NCI-H524 (cell line): ENCODE measurements at places on chromosomes 13 and 19.
A peak's percentile ranks its signal among the peaks of the same experiment; 100 is the strongest.

DNA sequence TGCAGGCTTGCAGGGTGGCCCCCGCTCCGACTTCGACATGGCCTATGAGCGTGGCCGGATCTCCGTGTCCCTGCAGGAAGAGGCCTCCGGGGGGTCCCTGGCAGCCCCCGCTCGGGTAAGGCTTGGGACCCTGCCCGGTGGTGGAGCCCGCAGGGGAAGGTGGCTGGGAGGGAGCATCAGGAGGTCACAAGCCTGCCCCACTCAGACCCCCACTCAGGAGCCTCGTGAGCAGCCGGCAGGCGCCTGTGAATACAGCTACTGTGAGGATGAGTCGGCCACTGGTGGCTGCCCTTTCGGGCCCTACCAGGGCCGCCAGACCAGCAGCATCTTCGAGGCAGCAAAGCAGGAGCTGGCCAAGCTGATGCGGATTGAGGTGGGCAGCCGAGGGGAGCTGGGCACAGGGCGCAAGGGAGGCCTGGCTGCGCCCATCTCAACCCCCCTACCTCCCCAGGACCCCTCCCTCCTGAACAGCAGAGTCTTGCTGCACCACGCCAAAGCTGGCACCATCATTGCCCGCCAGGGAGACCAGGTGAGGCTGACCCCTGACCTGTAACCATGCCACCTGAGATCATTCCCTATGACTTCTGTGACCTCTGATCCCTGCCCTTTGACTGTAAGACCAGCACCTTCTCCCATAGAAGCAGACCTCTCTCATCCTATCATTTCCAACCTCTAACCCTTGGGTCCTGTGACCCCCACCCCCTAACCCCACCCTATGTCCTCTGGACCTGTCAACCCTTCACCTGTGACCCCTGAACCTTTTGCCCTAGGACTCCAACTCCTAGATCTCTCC lies 7.2 kb downstream of the PNPLA6 start:
- DNase-seq, result no peak

GRCh38 chr13:44792096-44792495 lies 197.2 kb downstream of the NUFIP1 start:
- DNase-seq, result no peak

DNA sequence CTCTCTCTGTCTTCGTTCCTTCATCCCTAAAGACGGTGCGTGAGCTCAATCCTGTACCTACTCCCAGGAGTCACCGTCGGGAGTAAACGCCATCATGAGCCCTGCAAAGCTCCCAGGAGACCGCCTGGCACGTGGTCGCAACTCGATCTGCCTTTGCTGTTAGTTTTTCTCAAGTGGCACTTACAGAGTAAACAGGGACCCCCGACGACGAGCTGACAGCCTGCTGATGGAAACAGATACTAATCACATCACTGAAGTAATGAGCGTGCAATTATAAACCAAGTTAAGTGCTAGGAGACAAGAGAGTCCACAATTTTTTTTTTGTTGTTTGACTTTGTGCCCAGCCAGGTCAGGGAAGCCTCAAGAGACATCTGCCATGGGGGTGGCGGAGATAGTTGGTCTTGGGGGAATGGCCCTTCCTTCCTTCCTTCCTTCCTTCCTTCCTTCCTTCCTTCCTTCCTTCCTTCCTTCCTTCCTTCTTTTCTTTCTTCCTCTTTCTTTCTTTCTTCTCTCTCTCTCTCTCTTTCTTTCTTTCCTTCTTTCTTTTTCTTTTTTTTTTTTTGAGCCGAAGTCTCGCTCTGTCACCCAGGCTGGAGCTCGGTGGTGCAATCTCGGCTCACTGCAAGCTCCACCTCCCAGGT lies 23.6 kb downstream of the CACNG6 start:
- no peak for DNase-seq

DNA sequence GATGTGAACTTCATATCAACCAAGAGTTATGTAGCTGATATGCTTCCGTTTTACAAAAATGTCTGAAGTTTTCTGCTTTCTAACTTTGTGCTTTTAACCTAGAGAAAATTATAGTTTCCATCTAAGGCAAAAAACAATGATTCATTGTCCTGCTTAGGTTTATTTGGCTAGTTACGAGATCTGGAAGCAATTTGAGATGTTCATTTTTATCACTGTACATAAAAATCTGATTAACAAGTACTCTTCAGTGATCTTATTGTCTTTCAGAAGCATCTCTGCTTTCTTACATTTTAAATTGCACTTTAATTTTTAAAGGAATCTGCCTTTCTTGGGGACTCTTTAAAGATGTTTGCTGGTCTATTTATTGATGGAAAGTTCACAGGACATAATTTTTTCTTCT lies 188.1 kb downstream of the RFC3 start:
- DNase-seq, result no peak

- DNase-seq, result no peak
These were observed 68.4 kb upstream of the C13orf46 start for GRCh38 chr13:114042066-114042815.

DNA sequence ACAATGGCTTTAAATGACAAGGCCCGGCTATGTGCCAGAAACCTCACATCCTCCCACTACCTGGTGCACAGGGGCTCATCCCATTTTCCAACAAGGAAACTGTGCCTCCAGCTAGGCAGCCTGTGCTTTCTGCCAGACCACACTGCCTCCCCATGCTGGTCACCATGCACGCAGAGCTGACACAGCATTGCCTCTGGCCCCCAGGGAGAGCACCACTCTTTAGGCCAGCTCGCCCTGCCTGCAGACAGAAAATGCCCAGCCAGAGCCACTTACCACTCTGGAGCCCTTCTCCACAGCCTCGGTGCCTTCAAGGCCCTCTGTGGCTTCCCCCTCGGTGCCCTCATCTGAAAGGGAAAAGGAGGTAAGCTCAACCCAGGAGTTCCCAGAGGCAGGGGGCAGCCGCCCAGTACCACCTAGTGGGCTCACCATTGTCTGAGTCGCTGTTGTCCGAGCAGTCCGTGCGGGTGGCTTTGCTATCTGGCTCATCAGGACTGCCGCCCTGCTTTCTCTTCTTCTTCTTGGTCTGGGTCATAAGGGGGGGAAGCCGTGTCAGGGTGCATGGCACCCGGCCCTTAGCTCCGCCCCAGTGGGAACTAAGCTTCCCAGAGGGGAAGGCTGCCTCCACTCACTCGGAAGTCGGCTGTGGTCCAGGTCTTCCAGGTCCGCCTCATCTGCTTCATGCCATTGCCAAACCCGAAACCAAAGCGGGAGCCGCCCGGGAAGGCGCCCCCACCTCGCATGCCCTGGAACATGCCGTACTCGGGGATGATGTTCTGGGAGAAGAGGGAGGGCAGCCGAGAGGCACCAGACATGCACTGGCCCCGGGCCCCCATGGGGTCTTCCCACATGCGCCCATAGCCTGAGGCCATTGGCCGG lies 18.0 kb downstream of the AKAP8L start:
- no peak for DNase-seq

DNA sequence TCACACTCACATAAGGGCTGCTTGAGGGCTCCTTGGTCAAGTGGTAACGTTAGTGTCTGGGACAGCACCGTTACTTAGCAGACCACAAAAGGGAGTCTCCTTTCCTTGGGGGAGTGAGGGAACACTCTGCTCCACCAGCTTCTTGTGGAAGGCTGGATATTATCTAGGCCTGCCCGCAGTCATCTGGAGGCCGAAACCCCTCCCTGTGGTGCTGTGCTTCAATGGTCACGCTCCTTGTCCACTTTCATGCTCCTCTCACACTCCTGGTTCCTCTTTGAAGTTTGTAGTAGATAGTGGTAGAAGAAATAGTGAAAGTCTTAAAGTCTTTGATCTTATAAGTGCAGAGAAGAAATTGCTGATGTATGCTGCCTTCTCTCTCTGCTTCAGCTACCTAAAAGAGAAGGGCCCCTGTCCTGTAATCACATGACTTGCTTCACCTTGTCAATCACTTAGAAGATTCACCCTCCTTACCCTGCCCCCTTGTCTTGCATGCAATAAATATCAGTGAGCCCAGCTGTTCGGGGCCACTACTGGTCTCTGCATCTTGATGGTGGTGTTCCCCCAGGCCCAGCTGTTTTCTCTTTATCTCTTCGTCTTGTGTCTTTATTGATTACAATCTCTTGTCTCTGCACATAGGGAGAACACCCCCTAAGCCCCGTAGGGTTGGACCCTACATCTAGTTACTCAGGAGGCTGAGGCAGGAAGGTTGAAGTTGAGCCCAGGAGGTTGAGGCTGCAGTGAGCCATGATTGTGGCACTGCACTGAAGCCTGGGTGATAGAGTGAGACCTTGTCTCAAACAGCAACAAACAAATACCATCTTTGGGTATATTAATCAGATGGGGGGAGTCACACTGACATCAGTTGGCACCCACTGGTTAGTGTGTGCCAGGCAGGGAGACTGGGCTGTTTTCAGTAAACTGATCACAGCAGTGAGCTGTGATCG lies 11.6 kb upstream of the MZF1 start:
- no peak for DNase-seq

- DNase-seq, result no peak
These were observed 11.1 kb downstream of the ZSCAN1 start for GRCh38 chr19:58044886-58045285.

- DNase-seq, result no peak
These were observed 21.2 kb downstream of the C2CD4C start for GRCh38 chr19:387777-388176.

DNA sequence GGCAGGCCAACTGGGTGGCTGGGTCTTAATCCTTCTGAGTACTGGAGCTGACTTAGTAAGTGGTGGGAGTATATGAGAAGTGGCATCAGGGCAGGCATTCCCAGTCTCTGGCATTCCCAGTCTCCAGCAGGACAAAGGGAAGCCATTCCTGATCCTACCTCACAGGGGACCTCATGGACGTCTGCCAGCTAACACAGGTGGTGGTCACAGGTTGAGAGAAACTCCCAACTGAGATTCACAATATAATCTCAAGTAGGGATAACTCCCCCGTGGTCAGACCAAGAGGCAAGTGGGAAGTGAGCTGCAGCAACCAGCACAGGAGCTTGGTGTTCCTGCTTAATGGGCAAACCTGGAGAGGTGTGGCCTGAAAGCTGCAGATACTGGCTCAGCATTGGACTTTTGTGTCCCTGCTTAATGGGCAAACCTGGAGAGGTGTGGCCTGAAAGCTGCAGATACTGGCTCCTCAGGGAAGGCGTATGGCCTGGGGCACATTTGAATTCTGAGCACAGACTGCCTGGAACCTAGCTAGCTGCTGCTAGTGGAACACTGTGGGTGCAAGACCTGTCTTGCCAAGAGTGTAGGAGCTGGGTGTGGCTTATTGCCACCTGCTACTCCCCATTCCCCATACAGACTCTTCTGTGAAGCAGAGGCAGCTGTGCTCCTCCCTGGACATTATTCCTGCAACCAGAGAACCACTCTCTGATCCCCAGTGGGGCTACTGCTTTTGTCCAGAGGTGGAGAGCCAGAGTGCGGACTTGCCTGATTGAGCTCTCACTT lies 25.9 kb upstream of the OR10H2 start:
- DNase-seq, result no peak

- DNase-seq, result no peak
These were observed 2532.9 kb downstream of the PCDH9 start for GRCh38 chr13:64697226-64697625.

GRCh38 chr19:41886761-41887710 lies 4.1 kb downstream of the ARHGEF1 start:
- no peak for DNase-seq

- no peak for DNase-seq
These were observed 13.7 kb downstream of the LGALS7 start for GRCh38 chr19:38759590-38760003.

DNA sequence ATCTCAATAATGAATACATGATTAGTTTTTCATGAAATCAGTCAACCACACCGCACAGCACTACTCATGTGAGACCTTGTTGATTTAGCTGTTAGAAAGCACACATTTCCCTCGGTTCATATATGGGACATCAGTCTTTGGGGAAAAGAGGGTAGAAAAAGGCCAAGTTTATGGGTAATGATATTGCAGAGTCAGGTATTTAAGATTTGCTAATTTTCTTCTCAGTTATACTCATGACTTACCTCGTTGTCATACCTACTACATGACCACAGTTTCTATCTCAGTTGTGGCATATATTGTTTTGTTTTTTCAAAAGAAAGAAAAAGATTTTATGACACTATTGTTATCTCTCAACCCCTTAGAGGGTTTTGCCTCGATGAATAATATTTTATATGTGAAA lies 165.6 kb downstream of the POU4F1 start:
- no peak for DNase-seq

DNA sequence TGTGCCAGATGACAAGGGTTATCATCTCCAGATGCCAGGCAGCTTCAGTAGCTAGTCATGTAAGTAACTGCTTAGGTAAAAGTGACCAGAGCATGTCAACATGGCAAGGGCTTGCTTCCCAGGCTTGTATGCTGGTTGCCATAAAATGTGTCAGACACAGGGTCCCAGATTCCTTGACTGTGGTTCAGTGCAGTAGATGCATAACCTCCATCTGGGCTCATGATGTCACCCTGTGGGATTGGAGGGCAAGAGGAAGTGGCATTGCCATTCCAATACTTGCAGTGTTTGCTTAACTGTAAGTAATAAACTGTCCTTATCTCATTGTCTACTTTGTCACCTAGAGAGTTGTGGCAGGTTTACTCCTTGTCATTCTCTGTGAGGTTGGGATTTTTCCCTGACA lies 226.8 kb downstream of the PCDH17 start:
- no peak for DNase-seq

GRCh38 chr19:45505151-45505995 lies 1.9 kb upstream of the VASP start:
- DNase-seq, result no peak

GRCh38 chr13:101521371-101521770 lies 68.9 kb downstream of the ITGBL1 start:
- no peak for DNase-seq

DNA sequence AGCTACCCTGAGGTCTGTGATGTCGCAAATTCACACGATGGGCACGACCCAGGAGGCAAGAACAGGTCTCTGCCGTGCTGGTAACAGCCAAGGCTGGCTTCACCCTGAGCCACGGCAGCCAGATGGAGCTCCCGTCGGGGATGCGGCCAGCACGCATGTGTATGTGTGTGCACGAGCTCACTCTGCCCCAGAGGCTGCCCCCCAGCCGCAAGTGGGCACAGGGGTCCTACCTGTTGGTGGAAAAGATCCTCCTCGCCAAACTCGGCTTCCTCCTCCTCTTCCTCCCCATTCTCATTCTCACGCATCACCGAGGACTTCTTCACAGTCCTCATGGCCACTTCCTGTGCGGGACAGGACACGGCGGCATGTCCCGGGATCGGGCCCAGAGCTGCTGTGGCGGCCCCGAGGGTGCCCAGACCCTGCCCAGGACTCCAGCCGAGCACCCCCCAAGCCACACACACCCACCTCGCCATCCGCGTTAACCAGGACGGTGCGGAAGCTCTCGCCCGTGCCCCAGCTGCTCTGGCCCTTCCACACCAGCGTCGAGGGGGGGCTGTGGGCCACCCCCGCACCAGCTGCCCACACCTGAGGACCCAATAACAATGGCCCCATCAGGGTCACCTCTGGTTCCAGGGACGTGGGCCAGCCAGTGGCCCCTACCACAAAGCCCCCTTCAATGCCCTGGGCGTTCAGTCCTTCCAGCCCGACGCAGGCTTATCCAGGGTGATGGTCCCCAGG lies 4.1 kb upstream of the TIMM13 start:
- DNase-seq, result no peak

DNA sequence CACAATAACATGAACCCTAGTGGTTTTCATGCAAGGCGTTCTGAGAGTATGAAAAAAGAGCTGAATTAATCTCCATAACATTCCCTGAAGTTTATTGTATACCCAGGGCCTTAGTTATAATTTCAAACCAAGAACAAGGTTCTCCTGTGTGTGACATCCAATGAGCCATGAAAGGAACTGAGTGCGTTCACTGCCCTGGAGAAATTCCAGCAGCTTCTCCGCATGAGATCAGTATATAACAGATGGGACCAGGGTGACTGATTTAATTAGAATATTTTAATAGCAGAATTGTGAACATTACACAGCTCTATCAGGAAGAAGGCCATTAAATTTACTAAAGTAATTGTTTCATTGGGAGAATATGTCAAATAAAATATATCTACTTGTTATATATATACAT lies 1190.5 kb upstream of the SLC10A2 start:
- peak; percentile 13 for DNase-seq
